ENCODE measurements at places on chromosomes 1 and 21.

DNA sequence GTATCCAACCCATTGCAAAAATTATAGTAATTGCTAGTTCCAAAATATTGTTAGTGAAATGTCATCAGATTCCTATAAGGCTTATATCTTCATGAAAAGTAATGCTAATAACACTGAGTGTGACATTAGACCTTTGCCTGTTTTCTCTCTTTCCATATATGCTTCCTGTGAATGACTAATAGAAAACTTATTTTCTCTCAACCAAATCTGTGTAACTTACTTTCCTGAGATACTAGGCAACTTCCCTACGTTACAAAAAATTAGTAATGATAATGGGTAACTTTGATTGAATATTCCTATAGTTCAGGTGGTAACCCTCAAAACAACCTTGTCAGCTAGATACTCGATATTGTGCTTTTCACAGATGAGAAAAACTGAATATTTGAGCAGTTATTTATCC lies 124.2 kb upstream of the HNRNPU start:
- DNase-seq = no peak

GRCh38 chr1:33360367-33360766 lies 39.5 kb upstream of the A3GALT2 start:
- no peak for DNase-seq

- DNase-seq = no peak
Measured at GRCh38 chr1:9701665-9702064, 50.1 kb downstream of the PIK3CD start.

DNA sequence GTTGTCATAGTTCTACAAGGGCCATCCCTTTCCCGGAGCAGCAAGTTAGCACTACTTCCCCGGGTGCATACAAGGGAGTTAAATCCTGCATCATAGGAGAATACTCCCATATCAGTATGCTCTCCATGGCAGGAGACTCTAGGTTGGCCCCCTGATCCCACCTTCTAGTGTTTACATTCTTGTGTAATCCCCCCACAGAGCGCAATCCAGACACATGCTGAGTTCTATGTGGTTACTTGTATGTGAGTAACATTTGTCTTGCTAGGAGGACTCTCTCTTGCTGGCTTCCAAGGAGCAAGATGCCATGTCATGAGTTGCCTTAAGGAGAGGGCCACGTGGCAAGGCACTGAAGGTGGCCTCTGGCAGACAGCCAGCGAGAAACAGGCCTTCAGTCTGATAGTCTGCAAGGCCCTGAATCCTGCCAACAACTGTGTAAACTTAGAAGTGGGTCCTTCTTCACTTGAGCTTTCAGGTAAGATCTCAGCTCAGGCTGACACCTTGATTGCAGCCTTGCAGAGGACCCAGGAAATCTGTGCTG lies 155.3 kb downstream of the CDC7 start:
- no peak for DNase-seq

DNA sequence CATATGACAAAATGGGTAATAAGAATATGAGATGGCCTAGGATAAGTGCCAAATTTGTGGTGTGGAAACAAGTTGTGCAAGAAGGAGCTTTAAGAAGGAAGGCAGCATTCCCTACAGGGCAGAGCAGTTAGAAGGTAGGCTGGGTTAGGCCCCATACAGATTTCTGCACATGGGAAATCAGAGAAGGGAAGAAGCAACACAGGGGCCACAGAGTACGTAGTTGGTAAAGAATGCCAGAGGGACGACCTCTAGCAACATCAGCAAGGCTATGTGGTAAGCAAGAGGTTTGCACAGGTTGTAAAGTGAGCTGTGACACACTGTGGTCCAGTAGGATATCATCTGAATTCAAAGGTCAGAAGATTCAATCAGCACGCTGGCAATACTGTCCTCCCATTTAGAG lies 765.6 kb upstream of the B3GALT2 start:
- DNase-seq = no peak

DNA sequence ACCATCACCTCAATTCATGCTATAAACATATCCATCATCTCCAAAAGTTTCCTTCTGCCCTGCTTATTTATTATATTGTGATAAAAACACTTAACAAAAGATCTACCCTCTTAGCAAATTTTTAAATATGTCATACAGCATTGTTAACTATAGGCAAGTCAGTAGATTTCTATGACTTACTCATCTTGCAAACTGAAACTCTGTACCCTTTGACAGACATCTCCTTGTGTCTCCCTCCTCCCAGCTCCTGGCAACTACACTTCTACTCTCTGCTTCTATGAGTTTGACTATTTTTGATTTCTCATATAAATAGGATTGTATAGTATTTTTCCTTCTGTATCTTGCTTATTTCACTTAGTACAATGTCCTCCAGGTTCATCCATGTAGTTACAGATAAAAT lies 174.8 kb downstream of the TNFSF18 start:
- no peak for DNase-seq

- no peak for DNase-seq
Measured at GRCh38 chr1:188302746-188303145, 1474.0 kb downstream of the PLA2G4A start.

GRCh38 chr21:14686466-14687267 lies 140.6 kb upstream of the SAMSN1 start:
- no peak for DNase-seq

- DNase-seq = peak; percentile 75
Measured at GRCh38 chr1:41045740-41046139, 24.2 kb upstream of the SLFNL1 start.

- DNase-seq = no peak
Measured at GRCh38 chr21:33967086-33967571, 51.5 kb upstream of the ATP5PO start.

DNA sequence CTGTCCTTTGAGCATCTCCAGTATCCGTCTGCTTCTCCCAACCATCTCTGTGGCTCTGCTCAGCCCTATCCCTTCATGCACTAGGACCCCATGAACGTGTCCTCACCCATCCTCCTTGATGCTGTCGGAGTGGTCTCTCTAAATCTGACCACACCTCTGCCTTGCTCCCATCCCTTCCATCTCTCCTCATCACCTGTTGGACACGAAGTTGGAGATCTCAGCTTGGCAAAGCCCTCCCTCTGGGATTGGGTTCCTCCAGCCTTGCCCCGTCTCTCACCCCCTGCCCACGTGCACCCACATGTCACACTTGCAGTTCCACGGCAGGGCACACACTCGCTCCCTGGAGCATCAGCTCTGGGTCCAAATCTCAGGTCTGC lies 135.7 kb downstream of the ACTL8 start:
- no peak for DNase-seq

DNA sequence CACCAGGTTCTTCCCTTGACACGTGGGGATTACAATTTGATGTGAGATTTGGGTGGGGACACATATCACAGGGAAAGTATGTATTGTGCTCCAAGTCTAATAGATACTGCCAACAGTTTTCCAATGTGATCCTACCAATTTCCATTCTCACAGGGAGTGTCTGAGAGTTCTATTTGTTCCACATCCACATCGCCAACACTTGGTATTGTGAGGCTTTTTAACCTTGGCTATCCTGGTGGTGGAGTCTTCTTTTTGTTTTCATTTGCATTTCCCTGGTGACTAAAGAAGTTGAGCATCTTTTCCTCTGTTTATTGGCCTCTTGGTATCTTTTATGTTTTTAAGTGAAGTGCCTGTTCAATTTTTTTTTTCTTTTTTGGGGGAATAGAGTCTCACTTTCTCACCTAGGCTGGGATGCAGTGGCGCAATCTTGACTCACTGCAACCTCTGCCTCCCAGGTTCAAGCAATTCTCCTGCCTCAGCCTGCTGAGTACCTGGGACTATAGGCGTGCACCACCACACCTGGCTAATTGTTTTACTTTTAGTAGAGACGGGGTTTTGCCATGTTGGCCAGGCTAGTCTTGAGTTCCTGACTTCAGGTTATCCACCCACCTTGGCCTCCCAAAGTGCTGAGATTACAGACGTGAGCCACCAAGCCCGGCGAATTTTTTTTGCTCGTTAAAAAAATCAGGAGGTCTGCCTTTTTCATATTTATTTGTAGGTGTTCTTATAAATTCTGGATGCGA lies 15.9 kb upstream of the PADI1 start:
- DNase-seq = no peak

- no peak for DNase-seq
Measured at GRCh38 chr21:34984356-34985058, 64.6 kb downstream of the RUNX1 start.

DNA sequence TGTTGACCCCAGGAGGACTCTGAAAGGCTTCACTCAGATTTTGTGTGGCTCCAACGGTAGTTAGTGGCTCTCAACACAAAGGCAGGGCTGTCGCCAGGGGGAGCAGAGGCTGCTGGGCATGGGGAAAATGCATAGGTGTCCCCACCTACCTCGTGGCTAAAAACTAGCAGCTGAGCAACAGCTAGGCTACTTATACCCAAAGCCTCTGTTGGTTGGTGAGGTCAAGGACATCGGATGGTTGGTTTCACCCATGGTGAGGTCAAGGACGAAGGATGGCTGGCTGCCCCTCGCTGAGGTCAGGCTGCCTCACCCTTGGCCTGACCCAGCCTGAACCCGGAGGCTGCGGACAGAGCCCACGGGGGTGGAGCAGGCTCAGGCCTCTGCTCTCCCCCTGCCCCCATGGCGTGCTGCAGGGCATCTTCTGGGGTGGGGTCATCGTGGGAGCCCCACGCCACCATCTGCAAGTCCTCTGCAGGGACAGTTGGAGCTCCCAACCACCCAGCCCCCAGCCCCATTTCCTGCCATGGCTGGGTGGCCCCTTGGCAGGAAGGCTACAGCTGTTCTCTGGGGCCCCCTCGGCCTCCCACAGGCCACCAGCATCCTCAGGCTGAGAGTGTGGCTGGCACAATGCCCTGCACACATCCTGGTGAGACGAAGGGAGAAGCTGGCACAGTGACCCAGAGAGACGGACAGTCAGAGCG lies 8.5 kb upstream of the GNB1 start:
- no peak for DNase-seq

DNA sequence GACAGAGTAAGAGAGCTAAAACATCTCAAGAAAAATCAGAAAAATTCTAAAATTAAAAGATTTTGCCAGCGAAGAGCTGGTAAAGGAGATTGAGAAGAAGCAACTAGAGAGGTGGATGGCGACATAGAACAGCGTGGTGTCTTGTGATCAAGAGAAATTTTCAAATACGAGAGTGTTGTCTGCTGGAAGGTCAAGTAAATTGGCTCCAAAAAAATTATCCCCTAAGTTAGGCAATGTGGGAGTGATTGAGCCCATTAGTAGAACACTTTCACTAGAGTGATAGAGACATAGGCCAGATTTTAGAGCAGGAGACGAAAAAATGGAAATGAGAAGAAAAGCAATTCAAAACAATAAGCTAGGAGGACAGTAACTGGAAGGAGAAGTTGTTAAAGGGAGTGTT lies 94.3 kb upstream of the MPC2 start:
- no peak for DNase-seq

DNA sequence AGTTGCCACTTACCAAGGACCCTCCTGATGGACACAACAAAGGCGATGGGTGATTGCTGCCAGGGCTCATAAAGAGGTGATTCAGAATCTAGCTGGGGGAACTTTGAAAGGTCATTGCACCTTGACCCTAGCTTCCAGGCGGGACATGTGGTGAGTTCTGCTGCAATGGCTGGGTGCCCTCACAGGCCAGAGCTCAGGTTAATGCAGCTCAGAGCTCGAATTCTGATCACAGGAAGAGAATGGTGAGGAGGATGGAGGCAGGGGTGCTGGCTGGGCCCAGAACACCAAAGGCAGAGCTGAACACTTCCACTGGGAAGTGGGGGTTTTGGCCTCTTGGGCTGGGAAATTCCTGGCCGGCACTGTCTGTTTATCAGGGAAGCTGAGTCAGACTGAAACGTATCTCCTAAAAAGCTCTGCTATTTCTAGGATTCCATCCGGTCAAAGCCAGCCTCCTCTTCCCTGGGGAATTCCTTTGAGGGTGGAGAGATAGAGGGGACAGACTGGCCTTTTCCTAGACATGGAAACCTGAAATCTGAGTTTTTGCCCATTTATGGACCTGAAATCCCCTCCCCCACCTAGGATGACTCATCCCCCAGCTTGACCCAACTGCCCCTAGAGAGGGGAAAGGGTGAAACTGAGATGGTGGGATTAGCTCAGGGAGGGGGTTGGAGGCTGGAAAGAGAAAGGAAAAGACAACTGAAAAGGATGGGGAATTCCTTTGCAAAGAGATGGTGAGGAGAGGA lies 27.2 kb downstream of the NUAK2 start:
- DNase-seq = no peak

- DNase-seq = no peak
Measured at GRCh38 chr1:13801232-13801631, 101.2 kb downstream of the PRDM2 start.

- no peak for DNase-seq
Measured at GRCh38 chr1:115130786-115131185, 41.5 kb upstream of the TSPAN2 start.

GRCh38 chr1:919271-919872 lies 4.4 kb upstream of the SAMD11 start:
- no peak for DNase-seq

DNA sequence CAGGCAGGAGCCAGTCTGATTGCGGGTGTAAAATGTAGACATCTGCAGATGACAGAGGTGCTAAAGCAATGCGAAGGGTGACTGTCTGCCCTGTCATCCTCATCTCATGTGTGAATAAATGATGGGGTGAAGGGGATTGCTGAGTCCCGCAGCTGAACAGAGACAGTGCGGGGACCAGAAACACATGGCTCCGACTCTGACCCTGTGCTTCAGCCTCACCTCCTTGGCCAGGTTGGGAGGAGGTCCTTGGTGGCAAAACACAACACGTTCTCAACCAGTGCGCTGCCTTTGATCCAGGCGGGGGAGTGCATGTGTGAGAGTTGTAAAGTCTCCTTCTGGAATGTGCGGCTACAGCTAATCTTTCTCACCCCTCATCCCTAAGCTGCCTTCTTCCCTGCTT lies 32.0 kb upstream of the TTC22 start:
- no peak for DNase-seq

DNA sequence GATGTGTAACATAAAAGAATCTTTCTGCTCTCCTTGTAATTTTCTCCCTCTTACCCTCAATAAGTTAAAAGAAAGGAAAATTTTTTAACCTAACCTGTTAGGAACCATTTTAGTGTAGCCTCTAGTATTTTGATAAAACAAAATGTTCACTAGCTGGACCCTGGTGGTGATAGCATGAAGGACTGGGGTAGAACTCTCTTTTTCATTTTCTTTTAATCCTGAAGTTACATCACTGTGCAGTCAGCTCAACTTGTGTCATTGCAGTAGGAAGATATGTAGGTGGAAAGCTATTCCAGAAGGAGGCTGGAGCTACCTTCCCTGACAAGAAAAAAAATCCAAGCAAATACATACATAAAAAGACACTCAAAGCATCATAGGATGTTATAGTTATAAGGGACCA lies 39.3 kb downstream of the NFIA start:
- DNase-seq = no peak

DNA sequence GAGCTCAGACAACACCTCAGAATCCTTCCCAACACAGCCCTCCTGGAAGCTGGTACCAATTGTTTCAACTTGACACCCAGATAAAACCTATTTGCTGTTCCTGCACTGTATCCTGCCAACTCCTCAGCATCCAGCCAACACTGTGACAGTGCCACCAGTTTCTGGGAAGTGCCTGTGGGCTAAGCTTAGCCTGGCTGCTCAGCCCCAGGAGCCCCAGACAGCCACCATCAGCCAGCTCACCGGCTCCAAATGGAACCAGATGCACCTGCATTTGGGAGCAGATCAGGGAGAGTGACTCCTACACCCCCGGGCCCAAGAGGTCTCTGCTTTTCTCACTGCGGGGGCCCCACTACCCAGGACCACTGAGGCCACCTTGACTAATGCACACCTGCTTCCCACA lies 24.9 kb downstream of the KCNN3 start:
- no peak for DNase-seq
